ENCODE measurements at places on chromosomes 7 and 10. TPM values are rescaled to one million over a fixed set of nuclear protein-coding genes. Genes with fewer than 3 reads are reported as not detected.

WDR86 gene
- 0.20 TPM for total RNA-seq

AFAP1L2 gene
- total RNA-seq, result 24.0 TPM

RFC2 gene
- 51.6 TPM for total RNA-seq

ADARB2 gene
- 0.17 TPM for total RNA-seq

OR2AE1 gene
- total RNA-seq, result not detected
